Left renal pelvis (tissue), 4 donors: ENCODE measurements at places on chromosomes 1 and 21.

- DNase-seq: no peak
Observed at GRCh38 chr1:24463776-24464735, 38.6 kb upstream of the RCAN3 start.

- no peak for DNase-seq
Observed at GRCh38 chr1:239886266-239886665, 205.4 kb upstream of the FMN2 start.

DNA sequence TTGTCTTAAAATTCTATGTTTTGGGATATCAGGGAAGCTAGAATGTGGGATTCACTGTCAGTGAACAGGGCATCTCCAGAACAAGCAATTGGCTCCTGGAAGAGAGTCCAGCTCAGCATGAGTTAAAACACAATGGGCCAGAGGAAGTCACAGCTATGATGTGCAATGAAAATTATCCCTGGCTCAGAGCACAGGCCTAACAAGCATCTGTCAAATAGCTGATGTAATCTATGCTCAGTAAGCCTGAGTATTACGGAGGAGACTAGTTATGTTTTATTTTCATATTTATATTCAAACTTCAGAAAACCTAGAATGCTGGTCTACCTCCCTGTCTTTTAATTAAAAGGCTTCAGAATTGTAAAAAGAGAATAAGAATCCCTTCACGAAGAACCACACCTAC lies 41.6 kb downstream of the PARP1 start:
- no peak for DNase-seq

DNA sequence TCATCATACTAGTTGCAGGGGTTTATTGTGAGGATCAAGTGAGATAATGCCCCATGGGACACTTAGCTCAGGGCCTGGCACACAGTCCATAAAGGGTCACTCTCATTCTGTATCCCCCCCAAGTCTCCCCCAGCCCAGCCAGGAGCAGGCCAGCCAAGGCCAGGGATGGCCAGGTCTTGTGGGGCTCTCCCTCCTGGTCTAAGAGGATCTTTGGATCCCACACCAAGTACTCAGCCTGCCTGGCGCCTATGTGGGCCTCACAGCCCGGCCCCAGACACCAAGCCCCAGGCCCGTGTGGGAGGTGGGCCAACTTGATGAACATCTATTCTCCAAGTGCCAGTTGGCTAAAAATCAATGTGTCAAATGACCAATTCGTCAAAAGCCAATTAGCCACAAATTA lies 117.8 kb downstream of the GLIS1 start:
- DNase-seq: no peak

DNA sequence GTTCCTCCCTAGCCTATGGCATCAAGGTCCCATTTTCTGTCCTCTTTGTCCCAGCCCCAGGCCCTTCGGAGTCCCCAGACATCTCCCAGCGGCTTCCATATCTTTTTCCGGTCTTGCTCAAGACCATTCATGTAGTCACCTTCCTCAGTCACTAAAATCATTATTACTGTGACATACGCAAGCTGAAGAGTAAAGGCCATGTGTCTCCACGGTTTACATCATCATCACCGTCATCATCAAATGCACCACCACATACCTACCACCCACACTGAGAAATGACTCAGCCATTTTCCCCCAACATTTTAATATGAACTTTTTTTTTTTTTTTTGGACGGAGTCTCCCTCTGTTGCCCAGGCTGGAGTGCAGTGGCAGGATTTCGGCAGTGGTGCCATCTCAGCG lies 43.4 kb downstream of the FHAD1 start:
- DNase-seq: no peak
